AG09309 (cell line): ENCODE measurements at places on chromosomes 11 and 22.

DNA sequence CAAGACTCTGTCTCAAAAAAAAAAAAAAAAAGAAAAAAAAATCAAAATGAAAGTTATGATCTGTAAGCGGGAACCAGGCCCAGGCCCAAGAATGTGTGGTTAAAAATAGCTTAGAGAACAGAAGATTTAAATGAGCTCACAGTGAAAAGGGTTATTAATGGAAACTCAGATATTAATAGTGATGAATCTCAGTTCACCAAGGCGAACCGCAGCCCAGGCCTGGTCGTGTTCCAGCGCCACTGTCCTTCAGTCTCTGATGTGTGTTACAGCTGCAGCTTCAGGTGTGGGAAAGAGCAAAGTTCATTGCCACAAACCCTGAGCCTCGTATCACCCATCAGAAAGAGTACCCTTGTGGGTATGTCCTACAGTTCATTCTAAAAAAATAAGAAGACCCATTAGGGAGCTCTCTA, 107.1 kb downstream of the GAB2 start:
- no peak for DNase-seq

DNA sequence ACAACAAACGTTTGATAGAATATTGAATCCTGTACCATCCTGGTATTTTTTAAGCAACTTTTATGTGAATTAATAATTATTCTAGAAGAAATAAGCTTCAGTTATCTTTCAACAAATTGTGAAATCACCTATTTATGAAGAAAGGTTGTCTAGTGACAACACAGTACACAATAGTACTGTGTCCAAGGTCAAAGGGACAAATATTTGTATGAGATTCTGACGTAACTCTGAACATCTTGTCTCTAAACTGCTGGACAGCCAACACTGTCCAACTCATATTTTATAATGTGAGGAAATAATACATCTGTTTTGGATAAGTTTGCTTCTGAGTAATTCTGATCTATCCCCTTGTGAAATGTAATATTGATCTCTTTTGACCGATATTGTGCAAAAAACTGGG, 18.9 kb downstream of the CASP5 start:
- DNase-seq = no peak

DNA sequence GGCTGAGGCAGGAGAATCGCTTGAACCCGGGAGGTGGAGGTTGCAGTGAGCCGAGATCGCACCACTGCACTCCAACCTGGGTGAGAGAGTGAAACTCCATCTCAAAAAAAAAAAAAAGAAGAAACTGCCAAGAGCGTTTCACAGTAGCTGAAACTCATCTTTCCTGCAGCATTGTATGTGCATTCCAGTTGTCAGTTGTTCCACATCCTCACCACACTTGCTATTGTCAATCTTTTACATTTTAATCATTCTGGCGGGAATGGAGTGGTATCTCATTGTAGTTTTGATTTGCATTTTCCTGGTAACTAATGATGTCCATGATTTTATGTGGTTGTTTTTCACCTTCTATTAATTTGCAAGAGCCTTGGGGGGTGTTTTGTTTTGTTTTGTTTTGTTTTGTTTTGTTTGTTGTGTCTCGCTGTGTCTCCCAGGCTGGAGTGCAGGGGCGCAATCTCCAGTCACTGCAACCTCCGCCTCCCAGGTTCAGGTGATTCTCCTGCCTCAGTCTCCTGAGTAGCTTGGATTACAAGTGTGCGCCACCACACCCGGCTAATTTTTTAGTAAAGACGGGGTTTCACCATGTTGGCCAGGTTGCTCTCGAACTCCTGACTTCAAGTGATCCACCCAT, 8.1 kb upstream of the GNB1L start:
- no peak for DNase-seq

DNA sequence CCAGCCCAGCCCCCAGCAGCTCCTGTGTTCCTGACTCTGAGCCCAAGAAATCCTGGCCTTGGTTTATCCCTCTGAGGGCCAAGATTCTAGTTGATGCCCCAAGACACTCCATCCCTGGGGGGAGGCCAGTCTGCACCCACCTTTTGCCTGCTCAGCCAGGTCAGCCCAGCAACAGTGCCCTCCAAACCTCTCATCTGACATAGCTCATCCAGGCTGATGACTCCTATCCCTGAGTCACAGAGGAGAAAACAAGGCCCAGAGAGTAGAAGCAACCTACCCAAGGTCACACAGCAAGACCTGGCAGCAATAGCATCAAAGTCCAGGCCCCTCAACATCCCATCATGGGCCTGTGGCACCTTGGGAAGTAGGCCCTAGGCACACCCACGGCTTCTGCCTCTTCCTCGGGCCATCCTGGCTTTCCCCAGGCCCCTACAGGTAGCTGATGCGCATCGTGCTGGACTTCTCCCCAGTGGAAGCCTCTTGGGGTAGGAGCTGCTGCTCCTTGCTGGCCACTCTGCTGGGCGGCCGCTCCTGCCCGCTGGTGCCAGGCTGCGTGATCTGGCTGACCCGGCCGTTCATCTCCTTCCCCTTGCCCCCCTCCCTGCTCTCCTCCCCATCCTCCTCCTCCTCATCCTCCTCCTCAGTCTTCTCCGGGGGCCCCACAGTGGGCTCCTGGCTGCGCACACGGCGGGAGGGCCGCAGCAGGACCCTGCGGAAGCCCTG, 6.0 kb downstream of the SSTR3 start:
- DNase-seq = no peak

DNA sequence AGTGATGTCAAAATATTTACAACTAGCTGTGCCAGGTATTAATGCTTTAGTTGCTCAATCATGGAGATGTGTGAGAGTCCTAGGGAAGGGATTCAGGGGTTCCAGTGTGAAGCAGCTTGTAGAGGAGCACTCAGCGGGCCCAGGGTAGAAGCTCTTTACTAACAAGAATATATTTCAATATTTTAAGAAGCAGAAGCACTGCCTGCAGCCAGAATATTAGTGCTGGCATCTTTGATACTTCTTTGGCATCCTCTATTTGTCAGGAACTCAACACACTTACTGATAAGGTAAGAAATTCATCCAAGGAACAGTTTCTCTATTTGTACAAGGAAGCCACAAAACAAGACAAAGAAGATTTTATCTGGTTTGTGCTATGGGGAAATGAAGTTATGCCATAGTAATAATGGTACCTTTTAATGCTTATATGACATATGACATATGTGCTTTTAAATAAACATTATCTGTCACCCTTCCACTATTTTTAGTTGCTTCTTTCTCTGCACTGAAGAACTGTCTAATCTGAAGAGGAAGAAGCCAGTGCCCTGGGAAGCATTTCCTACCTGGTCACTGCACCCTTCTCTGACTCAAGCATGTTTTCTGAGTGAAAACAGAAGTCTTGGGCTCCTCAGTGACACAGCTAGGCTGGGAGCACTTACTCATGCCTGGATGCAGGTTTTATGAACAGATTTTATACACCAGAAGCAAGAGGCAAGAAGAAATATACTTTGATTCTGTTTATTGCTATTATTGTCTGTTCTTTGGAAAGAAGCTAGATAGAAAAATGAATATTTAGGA, 388.1 kb upstream of the CCDC90B start:
- no peak for DNase-seq

GRCh38 chr22:45717789-45718188, 46.2 kb downstream of the ATXN10 start:
- no peak for DNase-seq

DNA sequence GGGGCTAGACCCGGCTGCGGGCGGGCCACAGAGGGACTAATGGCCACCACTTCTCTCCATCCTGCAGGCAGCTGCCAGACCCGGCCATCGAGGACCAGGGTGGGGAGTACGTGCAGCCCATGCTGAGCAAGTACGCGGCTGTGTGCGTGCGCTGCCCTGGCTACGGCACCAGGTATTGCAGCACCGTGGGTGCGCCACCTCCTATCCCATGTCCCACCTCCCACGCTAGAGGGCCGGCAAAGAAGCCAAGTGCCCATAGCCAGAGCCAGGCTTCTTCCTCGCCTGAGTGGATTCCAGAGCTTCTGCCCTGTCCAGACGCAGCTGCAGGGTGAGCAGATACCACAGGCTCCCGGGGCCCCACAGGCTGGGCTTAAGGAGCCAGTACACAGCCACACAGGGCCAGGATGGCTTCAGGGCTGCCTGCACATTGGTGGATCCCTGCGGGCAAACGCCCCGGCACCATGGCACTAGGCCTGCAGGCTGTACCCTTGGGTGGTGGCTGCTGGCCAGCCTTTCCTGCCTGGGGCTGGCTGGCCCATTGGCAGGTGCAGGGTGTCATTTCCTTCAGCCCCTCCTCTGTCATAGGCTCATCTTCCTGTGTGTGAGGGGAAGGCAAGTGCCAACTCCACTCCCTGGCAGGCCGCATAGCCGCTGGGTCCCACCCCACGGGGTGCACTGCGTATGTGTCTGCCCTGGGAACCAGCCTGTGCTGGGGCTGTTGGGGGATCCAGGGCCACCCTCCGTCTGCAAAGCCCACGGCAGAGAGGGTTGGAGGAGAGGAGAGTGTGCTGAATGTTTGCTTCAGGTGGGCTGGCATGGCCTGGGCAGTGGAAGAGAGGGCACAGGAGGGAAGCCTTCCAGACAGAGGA, 16.5 kb upstream of the DGCR8 start:
- DNase-seq = no peak

DNA sequence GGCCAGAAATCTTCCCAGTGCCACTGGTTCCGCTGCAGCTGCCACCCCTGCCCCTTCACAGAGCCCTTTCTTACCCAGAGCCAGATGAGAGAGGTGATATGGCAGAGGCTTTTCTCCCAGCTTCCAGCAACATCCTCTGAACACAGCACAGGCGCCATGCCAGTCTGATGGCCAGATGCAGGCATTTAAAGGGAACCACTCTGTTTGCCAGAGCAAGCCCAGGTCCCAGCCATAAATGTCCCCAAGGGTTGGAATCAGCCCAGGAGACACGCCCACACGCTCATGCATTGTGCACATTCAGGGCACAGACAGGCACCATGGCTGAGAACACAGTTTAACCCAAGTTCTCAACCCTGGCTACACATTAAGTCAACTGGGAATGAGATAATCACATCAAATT, 114.3 kb upstream of the CSNK2A3 start:
- DNase-seq = no peak

DNA sequence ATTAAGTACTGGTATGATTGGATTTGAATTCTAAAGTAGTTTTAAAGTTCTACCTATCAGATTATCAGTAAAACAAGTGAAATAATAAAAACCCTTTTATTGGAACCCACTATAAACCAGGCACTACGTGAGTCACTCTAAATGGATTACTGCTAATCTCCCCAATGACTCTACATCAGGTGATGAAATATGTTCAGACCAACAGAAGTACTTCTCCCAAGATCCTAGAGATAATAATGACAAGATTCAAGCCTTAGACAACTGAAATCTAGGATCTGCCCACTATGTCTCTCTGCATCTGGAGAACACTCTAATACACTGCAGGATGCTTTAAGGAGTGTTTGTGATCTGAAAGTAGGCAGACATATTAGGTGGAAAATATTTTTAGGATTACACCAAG, 652.1 kb upstream of the CHORDC1 start:
- no peak for DNase-seq

DNA sequence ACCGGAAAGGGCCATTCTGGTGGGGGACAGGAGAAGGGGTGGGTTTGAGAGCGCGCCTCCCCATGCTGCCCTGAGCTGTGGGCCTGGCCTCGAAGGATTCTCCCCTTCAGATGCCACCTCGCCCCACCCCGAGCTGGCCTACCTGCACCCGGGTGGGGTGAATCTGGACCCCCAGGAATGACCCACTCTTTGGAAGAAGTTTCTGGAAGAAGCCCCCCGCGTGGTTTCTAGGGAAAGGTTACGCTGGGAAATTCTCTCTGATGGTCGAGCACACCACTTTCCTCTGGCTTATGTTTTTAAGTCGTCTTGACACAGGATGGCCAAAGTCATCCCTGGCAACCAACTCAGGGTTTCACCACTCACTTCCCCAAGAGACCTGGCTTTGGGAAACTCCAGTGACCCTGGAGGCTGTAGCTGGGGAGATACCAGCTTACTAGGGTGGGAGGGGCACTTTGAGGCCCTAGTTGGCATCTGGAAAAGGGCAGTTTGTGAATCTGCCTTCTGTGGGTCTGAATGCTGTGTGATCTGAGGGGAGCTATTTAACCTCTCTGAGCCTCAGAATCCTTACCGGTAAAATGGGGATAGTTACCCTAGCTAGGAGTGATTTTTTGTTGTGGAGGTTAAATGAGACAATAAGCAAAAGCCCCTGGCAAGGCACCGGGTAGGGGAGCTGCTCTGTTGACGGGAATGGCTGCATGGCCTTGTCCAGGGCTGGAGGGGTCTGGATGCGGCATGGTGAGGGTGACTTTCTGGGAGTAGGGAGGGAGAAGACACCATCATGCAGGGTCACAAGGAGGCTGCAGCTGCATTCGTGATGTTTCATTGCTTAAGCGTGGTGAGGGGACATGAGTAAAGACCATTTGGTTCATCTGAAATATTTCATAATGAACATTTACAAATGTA, 45.3 kb upstream of the ACCSL start:
- no peak for DNase-seq

GRCh38 chr11:69560141-69560790, 78.8 kb downstream of the LINC01488 start:
- DNase-seq = no peak

DNA sequence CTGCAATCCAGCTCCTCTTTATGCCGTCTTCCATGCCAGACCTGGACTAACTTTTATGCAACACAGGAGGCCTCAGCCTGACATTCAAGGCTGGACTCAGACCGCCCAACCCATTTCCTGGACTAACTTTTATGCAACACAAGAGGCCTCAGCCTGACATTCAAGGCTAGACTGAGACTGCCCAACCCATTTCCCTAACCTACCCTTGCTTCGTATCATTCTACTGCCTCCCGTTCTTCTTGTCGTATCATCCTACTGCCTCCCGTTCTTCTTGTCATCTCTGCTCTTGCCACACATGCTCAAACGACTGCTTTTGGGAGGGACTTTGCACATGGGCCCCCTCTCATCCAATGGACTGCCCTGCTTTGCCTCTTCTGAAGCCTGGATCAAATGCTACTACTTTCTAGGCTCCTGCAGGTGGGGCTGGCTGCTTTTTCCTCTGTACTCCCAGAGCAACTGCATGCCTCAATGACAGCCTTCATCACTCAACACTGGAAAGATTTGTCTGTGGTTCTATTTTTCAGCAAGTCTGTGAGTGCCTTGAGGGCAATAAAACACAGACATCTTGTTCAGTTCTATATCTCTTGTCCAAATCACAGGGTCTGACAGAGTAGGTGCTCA, 7.8 kb downstream of the TBC1D10A start:
- no peak for DNase-seq
